ENCODE measurements at places on chromosomes 2 and 18. TPM values are rescaled to one million over a fixed set of nuclear protein-coding genes. Genes with fewer than 3 reads are reported as not detected.

DNA sequence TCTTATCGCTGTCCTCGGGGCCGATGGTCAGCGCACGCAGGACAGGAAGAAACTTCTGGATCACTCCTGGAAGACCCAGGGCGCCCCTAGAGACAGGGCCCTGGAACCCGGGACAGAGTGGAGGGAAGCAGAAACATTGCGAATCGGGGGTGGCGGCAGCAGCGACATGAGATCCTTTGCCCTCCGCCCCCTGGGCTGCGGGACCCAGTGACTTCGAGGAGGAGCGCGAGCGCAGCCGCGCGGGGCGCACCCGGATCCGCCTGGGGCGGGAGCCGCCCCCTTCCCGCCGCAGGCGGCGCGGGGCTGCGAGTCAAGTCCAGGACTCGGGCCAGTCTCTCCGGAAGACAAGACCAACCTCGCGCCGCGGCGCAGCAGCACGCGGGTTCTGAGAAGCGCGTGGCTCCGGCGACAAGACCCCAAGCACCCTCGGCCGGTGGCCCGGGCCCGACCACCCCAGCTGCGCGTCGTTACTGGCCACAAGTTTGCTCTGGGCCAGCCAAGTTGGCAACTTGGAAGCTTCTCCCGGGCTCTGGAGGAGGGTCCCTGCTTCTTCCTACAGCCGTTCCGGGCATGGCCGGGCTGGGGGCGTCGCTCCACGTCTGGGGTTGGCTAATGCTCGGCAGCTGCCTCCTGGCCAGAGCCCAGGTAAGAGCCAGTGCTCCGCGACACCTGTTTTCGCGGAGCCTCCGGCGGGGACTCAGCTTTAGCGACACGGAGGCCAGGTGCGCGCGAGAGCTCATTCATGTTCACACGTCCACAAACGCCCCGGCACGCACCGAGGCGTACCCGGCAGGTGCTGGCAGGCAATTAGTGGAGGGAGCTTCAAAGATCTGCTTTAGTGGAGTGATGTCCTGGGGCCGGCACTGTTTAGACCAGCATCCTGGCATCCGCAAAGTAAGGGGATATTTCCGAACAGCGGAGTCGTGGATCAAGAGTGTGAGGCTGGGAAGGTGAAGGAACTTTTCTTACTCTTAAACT is at the start of gene PTH2R:
Gene PTH2R (plus strand): TSS at position 319 of the 978 bp plus-strand sequence. CDS start 252 bp downstream, at position 571.
- no peak for DNase-seq
- H3K27me3 ChIP-seq = no peaks in the 10 kb centered on the region
- H3K36me3 ChIP-seq = no peaks in the 10 kb centered on the region
- H3K27ac ChIP-seq = no peak within 1 kb of the TSS
- no peak within 1 kb of the TSS for H3K4me3 ChIP-seq

DNA sequence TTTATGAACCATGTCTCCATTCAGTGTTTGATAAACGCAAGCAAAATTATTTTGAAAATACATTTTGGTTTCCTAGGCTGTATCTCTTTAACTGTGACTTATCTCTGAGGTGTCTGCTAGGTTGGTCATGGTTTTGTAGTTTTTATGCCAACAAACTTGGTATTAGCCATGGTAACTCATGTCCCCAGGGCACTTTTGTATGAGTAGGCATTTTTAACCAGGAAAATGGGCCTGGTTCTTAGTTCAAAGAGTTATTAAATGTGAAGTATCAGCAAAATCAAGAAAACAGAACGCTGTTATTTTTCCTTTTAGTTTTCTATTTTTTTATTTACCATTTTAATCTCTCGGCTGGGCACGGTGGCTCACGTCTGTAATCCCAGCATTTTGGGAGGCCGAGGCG is 179.3 kb upstream of the LHCGR start:
- no peak for DNase-seq
- H3K4me3 ChIP-seq = no peak overlapping the region
- H3K27ac ChIP-seq = no peak overlapping the region
- H3K27me3 ChIP-seq = no peaks in the 10 kb centered on the region
- no peaks in the 10 kb centered on the region for H3K36me3 ChIP-seq
- H3K4me1 ChIP-seq = no peaks in the 10 kb centered on the region

DNA sequence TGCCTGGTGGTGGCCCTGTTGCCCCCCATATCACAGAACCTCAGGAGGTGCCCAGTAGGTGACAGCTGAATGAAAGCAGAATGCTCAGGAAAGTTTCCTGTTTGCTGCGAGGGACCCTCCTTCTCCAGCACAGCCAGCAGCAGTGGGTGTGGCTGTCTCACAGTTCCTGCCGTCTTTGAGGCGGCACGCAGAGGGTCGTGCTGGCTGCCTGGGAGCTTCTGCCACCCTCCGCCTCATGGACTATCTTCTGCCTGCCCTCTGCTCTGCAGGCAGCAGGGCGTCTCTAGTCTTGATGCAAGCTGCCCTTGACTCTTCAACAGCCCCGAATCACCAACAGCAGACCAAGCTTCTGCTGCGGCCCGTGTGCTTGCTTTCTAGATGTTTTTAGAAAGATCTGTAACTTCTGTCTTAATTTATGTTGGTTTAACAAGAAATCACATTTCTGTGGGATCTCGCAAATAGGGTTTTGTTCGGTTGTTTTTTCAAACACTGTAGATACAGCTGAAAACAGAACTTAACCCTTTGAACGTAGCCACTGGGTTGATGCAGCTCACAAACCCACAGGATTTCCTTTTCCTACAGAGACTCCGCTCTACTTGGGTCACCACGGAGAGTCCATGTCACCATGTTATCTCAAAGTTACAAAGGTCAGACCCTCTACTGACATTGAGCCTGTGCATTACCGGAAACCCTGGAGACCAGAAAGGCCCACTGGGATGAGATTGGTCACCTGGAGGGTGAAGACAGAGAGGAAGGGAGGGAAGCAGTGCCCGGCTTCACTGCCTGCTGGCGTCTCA is 144.9 kb downstream of the ACOXL start:
- H3K27me3 ChIP-seq = no peaks in the 10 kb centered on the region
- H3K4me1 ChIP-seq = no peaks in the 10 kb centered on the region
- no peak for DNase-seq
- no peaks in the 10 kb centered on the region for H3K36me3 ChIP-seq
- H3K4me3 ChIP-seq = no peak overlapping the region

DNA sequence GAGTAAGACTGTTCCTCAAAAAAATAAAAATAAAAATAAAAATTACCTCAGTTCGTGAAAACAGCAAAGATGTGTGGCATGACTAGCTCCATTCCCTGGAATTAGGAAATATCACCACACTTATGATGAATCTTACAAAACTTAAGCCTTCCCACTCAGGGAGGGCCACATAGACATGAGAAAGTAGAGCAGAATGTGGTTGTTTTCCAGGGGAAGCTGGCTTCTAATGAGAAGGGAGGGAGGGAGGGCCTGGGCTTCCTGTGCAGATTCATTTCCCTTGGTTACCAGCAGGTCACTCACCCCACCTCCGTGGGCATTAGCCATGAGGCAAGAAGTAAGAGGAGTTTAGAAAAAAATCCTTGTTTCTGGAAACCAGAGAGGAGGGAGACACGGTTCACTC is 95.9 kb upstream of the RMDN2 start:
- H3K4me1 ChIP-seq = peaks cover 11% of the 10 kb centered on the region
- H3K27me3 ChIP-seq = no peaks in the 10 kb centered on the region
- no peak overlapping the region for H3K27ac ChIP-seq

GRCh38 chr2:240482141-240482540 is 46.7 kb downstream of the GPC1 start:
- no peaks in the 10 kb centered on the region for H3K27me3 ChIP-seq
- H3K4me3 ChIP-seq = no peak overlapping the region
- no peak for DNase-seq
- no peak overlapping the region for H3K27ac ChIP-seq
- H3K36me3 ChIP-seq = no peaks in the 10 kb centered on the region

LYPD6 gene
- 1.4 TPM for total RNA-seq

DNA sequence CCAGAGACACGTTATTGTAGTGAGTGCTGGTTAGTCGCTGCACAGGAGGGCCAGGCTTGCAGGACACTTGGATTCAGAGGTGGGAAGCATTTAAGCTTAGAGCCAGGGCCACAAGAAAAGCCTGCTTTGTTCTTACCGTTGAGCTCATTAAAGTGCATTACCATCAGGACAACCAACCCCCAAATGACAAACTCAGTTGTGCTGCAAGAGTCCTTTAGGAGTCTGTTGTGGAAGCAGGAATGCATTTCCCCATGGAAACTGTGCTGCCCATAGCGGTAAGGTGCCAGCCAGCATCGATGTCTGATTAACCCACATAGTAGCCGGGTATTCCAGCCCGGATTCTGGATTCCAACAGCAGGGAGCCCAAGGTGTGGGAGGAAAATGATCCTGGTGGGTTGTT is 23.4 kb upstream of the REEP1 start:
- H3K27me3 ChIP-seq = no peaks in the 10 kb centered on the region
- H3K27ac ChIP-seq = no peak overlapping the region
- no peaks in the 10 kb centered on the region for H3K4me1 ChIP-seq

FLACC1 gene
- 0.88 TPM for total RNA-seq

ANKRD62 gene
- total RNA-seq = not detected

DNA sequence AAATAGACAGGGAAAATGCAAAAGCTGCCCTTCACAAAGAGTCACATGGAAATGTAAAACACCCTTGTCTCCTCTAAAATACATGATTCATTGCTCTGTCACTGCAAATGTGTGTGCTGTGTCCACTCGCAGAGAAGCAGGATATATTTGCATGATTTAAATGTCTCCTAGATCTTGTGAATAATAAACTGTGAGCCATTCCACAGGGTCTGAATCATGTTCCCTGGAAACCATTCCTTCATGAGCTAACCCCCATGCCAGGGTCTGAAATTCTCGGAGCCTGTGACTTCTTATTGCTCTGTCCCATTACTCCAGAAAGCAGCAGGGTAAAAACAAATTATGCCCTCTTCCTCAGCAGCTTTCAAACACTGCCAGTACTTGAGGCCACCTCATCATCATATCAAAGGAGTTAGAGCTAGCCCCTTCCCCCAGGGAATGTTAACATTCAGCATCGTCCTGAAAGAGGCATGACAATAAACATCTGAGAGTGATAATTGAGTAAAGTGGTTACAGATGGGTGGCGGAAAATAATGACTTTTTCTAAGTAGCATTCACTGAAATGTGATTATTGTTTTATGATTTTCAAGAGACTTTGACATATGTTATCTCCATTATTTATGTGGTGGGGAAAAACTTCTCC is 11.7 kb upstream of the CNGA3 start:
- no peaks in the 10 kb centered on the region for H3K4me1 ChIP-seq
- no peak overlapping the region for H3K27ac ChIP-seq
- no peaks in the 10 kb centered on the region for H3K27me3 ChIP-seq
- H3K4me3 ChIP-seq = no peak overlapping the region

CD207 gene
- total RNA-seq = not detected

DNA sequence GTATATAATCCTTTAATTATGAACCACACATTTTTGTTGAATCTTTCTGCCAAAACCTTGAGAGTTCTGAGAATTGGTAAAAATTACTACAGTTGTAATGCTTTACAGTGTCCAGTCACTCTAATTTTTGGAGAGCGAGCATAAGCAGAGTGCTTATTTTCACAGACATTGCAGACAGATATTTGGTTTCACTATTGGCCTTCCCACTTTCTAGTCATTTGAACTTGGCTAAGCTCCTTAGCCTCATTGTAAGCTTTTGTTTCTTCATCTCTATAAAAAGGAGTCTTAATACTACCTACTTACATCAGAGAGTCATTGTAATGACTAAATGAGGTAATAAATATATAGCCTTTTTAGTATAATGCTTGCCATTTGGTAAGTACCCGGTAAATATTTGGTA is 80.4 kb downstream of the LCLAT1 start:
- no peak overlapping the region for H3K27ac ChIP-seq
- H3K36me3 ChIP-seq = no peaks in the 10 kb centered on the region

GRCh38 chr2:126817172-126817571 is 81.5 kb upstream of the TEX51 start:
- H3K36me3 ChIP-seq = no peaks in the 10 kb centered on the region
- no peak overlapping the region for H3K27ac ChIP-seq
- no peaks in the 10 kb centered on the region for H3K27me3 ChIP-seq
- no peak overlapping the region for H3K4me3 ChIP-seq
- no peaks in the 10 kb centered on the region for H3K4me1 ChIP-seq

DIS3L2 gene
- 38.8 TPM for total RNA-seq

REG3G gene
- total RNA-seq = 0.48 TPM

ABI2 gene
- 71.1 TPM for total RNA-seq

- no peak overlapping the region for H3K27ac ChIP-seq
- H3K4me1 ChIP-seq = no peaks in the 10 kb centered on the region
- H3K36me3 ChIP-seq = no peaks in the 10 kb centered on the region
- no peak overlapping the region for H3K4me3 ChIP-seq
- no peaks in the 10 kb centered on the region for H3K27me3 ChIP-seq
- DNase-seq = peak; percentile 74
Measured at GRCh38 chr2:206800506-206801417, 35.4 kb downstream of the FASTKD2 start.

TXNDC2 gene
- 0.15 TPM for total RNA-seq

DNA sequence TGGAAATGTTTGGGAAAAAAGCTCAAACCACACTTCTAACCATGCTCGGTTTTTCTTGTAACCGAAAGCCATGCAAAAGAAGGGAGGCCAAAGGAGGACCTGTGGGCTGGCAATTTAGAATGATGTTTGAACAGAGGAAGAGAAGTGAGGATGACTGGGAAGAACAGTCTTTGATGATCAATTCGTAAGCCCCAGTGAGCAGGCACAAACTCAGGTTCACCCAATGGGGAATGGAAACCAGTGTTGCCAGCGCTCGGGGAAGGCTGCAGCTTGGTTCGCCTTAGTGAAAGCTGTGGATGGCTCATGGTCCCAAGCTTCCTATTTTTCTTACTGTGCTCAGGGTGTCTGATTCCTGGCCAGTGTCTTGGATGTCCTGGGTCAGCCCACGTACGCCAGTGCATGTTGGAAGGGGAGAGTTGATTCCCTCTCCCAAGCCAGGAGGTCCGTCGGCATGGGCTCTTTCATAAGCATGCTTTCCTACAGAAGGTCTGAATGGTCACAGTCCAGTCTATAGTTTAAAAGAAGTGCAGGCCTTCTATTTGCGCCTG is 79.2 kb downstream of the VAPA start:
- no peak overlapping the region for H3K4me3 ChIP-seq
- peak overlapping the region; percentile 37 for H3K27ac ChIP-seq
- no peak for DNase-seq
- H3K36me3 ChIP-seq = no peaks in the 10 kb centered on the region
- H3K4me1 ChIP-seq = peaks cover 11% of the 10 kb centered on the region

DNA sequence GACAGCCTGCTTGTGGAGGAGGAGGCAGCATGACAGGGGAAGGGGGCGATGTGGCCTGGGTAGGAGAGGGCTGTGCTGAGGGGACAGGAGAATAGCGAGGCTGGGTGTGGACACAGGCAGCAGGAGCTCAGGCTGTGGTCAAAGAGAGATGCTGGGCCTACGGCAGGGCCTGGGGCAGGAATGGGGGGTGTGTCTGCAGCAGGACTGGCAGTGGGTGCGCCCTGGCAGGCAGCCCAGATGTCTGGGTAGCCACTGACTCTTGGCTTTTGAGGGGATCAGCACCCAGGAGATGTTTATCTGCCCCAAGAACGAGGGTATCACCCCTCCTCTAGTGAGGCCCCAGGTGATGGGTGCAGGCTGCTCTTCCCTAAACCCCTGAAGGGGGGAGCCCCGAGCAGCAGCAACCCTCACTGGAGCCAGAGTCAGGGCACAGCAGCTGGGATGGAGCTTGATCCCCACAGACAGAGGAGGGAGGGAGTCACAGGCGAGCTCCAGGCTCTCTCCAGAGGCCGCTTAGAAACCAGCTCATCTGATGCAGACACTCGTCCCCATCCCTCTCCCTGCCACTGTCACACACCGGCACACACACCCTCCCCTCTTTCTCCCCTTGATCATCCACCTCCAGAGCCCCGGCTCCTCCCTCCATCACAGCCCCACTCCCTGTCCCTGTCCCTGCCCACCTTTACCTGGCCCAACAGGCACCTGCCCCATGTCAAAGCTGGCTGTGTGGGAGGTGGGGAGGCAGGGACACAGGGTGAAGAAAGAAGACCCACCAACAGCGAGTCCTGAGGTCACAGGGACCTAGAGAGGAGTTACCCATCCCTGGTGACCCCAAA is 29.8 kb upstream of the TNS1 start:
- no peaks in the 10 kb centered on the region for H3K36me3 ChIP-seq
- no peak overlapping the region for H3K27ac ChIP-seq
- H3K4me1 ChIP-seq = no peaks in the 10 kb centered on the region
- H3K4me3 ChIP-seq = no peak overlapping the region
- no peaks in the 10 kb centered on the region for H3K27me3 ChIP-seq
